Muscle of back (tissue), 13 donors: ENCODE measurements at places on chromosomes 1 and 21. TPM values are rescaled to one million over a fixed set of nuclear protein-coding genes. Genes with fewer than 3 reads are reported as not detected.
A peak's percentile ranks its signal among the peaks of the same experiment; 100 is the strongest.

Gene EPS8L3
- not detected for polyA plus RNA-seq

DNA sequence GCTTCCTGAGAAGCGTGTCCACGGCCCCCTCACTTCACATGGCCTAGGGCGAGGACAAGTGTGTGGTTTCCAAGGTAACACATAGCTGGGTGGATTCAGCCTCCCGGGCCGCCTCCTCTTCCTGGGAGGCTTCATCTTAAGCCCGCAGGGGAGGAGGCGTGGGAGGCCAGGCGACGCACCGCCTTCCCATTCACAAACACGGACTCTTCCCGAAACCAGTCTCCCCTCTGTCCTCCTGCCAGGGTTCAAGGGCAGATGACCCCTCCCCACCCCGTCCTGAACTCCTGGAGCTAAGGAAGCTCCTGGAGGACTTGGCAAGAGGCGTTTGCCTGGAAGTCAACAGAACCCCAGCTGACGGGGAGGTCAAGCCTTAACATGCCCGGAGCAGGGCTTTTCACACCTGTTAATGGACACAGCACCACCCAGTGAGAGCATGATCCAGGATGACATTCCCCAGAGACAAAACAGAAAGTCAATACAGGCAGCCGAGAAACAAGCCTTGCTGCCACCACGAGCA, 56.7 kb downstream of the KCNN3 start:
- peak; percentile 48 for DNase-seq

DNA sequence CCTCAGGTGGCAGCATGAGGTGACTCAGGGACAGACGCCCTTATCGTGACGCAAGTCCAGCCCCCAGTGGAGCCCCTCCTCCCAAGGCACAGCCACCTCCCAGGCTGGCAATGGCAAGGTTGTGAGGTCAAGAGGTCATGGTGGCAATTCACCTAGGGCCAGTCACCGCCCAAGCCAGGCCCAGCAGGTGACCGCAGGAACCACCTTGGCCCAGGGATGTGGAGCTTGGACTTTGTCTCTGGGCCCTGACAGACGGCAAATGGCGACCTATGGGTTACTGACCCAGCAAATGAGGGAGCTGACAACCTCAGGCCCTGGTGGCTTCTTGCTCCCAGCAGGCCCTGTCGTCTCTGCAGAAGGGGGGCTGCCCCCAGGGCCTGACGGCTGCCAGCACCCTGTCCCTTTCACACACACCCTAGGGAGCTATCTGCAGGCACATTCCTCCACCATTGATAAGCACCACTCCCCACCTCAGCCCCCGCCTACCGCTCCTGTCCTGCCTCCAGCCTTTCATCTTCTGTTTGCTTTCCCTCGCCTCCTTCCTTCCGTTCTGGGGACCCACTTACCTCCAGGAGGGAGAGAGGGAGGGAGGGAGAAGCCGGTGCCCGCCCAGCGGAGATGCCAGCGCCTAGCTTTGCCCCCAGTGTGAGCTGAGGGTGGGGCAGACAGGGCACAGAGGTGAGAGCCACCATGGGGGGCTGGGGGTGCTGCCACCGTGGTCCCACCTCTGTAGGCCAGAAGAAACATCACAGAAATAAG, 12.1 kb downstream of the EPHA2 start:
- no peak for DNase-seq

GRCh38 chr1:204705888-204706837, 20.6 kb upstream of the LRRN2 start:
- DNase-seq = no peak

GRCh38 chr1:163071405-163072255, 2.5 kb downstream of the RGS4 start:
- DNase-seq = peak; percentile 62

Gene EXTL2
- 37.2 TPM for polyA plus RNA-seq

GRCh38 chr1:175221557-175222175, 29.1 kb upstream of the KIAA0040 start:
- peak; percentile 46 for DNase-seq

GRCh38 chr1:23745515-23745914, 2.2 kb downstream of the ELOA start:
- DNase-seq = no peak

DNA sequence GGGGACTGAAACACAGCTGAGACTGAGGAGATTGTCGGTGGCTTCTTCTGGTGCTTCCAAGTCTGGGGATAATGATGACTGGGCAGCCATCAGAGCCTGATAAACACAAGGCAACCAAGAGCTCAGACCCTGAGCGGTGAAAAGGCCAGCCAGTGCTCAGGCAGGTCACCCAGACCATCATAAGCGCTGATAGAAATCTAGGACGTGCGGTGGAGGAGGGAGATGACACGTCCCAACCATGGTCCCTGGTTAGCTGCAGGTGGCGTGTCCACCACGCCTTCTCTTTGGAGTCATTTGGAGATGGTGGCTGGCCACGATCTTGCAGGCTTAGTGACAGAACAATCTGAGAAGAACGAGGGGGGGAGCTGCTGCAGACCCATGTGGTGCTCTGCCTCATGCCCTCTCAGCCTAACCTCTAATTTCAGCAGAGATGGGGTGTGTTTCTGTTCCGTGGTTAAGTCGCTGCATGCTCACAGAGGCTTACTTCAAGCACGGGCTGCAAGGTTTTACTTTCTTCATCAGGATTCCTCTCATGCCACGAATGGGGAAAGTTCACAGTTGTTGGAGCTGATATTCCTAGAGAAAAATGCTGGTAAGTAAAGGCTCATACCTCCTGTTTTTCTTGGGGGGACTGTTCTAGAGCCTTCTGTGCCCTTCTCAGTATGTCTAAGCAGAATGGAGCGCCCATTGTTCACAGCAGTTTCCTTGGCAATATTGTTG, 17.4 kb upstream of the IGSF5 start:
- DNase-seq = no peak

GRCh38 chr1:115977499-115978258, 1.4 kb downstream of the SLC22A15 start:
- no peak for DNase-seq

Gene GUCA2B
- not detected for polyA plus RNA-seq

- no peak for DNase-seq
Measured at GRCh38 chr1:29050166-29050565, 73.5 kb downstream of the TMEM200B start.

Gene TTC22
- 0.07 TPM for polyA plus RNA-seq

GRCh38 chr1:183019139-183019740, 4.0 kb upstream of the LAMC1 start:
- DNase-seq = no peak

GRCh38 chr1:115544131-115544530, 97.6 kb upstream of the VANGL1 start:
- DNase-seq = no peak

DNA sequence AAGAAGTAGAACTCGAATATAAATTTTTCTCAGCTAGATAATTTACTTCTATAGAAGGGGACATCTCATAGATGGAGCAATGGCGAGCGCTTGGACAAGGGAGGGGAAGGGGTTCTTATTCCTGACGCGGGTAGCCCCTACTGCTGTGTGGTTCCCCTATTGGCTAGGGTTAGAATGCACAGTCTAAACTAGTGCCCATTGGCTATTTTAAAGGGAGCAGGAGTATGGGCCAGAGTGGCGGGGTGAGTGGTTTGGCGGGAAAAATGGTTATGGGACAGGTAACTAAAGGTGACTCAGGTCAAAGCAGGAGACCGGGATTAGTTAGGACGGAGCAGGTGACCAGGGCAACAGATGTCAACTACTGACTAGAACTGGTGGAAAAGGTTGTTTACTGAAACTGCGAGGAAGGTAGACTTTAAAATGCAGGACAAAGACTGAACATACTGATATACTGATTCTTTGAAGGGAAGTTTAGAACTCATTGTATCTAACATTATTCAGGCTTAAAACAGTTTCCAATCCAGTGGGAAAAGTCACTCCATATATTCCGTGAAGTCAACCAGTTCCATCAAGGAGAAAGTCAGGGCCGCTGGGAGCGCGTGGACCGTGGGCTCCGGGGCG, 940 bp upstream of the ATAD3A start:
- DNase-seq = no peak

Gene RHBDL2
- polyA plus RNA-seq = 1.0 TPM

Gene LCE1B
- not detected for polyA plus RNA-seq

DNA sequence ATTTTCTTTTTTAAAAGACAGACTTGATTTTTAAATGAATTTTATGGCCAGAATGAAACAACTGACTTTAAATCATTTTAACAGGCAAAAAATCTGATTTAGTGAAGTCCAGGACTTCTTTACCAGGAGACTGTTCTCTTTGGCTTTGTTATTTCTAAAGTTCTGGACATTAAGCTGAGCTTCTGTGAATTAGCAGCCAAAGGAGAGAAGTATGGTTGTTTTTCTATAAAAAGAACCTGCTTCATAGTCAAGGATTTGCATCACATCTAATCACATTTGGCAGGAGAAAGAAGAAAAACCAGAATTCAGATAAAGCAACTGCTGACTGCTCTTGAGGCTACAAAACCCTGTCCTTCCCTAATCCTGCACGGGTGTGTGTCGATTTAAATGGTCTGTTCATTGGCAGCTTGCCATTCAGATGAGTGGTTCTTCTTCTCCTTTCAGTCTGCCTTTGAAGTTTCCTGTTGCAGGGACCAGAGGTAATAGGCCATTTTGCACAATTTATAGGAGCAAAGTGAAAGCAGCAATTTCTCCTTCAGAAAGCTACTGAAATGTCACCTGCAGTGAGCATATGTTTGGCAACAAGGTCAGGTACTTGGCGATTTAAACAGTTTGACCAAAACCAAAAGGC, 215.4 kb downstream of the OLFM3 start:
- no peak for DNase-seq

GRCh38 chr1:109509176-109510134, at the start of gene AMIGO1:
TSS of gene AMIGO1 (minus strand) at chr1:109509727. CDS start at chr1:109508912, 815 bp downstream.
- peak; percentile 62 for DNase-seq

DNA sequence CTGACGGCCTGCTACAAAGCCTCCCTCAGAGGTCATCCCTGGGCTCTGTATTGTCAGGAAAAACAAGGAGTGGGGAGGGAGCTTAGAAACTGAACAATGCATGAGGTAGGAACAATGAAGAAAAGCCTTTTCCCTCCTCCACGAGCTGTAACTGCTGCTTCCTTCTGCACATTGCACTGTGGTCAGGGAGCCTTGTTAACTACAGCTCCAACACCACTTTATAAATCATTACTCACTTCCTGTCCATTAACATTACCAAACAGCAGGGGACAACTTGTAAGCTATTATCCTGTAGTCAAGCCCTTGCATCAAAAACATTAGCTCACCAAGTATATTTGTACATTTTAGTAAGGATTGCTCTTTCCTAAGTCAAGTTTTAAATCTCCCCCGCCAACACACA, 336.0 kb upstream of the NR5A2 start:
- DNase-seq = peak; percentile 6

Gene B3GALT5
- polyA plus RNA-seq = 0.12 TPM

DNA sequence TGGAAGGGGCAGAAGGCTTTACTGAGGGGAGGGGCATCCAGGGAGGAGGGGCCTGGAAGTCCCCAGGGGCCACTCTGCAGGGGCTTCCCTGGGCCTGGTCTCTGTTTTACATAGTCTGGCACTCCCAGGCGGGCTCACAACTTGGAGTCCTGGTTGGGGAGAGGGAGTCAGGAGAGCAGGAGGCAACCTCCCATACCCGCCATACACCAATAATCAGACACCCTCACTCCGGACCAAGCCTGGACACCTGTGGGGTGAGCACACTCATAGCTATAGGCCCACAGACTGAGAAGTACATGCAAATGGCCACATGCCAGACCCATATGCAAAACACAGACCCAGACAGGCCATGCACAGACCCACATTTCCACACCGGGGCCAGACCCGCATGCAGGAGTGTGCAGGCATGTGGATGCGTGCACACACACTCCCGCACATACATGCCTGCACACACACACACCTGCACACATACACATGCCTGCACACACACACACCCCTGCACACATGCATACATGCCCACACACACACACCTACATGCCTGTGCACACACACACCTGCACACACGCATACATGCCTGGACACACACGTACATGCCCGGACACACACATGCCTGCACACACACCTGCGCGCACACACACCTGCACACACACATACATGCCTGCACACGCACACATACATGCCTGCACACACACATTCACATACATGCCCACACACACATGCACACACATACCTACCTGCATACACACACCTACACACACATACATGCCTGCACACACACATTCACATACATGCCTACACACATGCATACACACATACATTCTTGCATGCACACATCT, 89.5 kb upstream of the RUNX3 start:
- DNase-seq = no peak

DNA sequence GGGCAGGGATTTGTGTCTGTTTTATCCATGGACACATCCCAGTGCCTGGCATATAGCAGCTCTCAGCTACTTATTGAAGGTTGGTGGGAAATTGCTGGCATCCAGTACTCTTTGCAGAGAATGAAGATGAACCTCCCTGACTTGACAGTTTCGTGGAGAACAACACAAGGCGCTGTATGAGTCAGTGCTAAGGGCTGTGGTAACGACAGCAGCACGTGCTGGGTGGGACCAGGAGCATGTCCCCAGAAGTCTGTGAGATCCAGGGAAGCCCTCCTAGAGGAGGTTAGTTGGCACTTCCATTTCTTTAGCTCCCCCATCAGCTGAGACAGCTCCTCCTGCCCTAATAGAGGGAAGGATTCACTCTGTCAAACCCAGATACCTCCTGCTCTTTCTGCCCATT, 25.9 kb upstream of the IL19 start:
- DNase-seq = no peak

GRCh38 chr1:151693057-151693651, 23.4 kb downstream of the CELF3 start:
- DNase-seq = peak; percentile 19

Gene LRRC71
- polyA plus RNA-seq = 0.56 TPM

Gene ASTN1
- polyA plus RNA-seq = 5.8 TPM

- DNase-seq = no peak
Measured at GRCh38 chr1:211198880-211199279, 60.3 kb upstream of the RCOR3 start.

DNA sequence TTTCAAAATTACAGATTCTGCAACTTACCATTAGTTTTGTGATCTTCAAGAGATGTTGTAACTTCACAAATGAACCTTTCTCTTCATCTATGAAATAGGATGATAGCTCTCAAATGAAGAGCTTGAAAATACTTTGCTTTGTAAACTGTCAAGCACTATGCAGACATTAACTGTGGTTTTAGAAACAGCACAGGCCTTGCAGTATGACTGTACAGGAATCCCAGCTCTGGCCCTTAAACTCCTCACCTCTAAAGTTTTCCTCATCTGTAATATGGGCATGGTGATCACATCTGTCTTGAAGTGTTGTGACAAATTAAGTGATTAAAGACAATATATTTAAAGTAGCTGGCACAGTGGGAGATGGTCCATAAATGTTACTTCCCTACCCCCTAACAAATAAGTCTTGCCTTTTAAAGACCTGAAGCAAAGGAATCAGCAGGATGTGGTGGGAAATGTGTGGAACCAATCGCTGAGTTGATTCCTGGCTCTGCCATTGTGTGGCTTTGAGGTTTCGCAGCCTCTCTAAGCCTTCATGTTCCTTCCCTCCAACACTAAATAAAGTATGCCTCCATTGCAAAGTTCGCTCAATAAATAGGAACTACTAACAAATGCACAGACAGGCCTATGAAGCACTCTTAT, 5.5 kb upstream of the PTP4A2 start:
- no peak for DNase-seq

- no peak for DNase-seq
Measured at GRCh38 chr1:209208648-209209047, 374.9 kb upstream of the CAMK1G start.

- DNase-seq = no peak
Measured at GRCh38 chr1:157359314-157360022, 192.8 kb downstream of the FCRL5 start.
